KBM-7 (cell line): ENCODE measurements at places on chromosomes 1 and 21.

DNA sequence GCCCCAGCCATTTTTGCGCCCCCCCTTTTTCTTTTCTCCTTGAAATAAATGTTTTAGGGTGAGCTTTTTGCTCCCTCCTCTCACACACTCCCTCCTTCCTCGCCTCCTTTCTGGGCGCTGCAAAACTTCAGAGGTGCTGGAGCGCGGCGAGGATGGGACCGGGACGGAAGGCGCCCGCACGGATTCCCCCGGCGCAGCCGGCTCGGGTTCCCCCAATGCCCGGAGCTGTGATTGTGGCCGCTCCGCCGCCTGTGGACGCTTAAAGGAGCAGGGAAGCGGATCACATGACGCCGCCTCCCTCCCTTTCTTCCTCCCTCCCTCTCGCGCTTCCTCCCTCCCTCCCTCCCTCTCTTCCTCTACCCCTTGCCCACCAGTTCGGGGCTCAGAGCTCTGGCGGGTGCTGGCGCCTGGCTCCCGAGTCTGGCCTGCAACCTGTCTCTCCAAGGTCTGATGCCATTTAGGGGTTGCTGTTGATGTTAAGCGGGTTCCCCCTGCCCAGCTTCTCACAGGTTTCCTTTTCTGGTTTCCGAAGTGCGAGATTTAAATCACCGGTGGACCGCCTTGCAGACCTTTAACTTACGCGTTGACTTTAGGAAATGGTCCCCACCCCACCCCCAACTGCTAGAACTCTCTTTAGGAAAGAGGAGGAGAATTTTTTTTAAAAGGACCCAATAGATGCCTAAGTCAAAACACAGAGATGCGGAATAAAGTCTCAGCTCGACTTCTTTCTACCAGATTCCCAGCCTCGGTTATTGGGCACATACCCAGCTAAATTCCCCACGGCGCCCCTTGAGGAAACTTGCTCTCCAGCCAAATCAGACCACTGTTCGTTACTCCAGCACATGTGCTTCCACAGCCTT, at the start of gene WLS:
Gene WLS (minus strand): TSS at position 235 of the 860 bp plus-strand sequence. CDS start 224 bp downstream, at position 11.
- peak; percentile 3 for DNase-seq

DNA sequence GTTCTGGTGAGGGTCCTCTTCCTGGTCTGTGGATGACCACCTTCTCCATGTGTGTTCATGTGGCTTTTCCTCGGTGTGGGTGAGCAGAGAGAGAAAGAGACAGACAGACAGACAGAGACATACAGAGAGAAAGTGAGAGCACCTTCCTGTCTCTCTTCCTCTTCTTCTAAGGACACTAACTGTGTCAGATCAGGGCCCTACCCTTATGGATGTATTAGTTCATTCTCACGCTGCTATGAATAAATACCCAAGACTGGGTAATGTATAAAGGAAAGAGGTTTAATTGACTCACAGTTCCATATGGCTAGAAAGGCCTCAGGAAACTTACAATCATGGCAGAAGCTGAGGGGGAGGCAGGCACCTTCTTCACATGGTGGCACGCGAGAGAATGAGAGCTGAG, 131.5 kb upstream of the ZNF648 start:
- no peak for DNase-seq

DNA sequence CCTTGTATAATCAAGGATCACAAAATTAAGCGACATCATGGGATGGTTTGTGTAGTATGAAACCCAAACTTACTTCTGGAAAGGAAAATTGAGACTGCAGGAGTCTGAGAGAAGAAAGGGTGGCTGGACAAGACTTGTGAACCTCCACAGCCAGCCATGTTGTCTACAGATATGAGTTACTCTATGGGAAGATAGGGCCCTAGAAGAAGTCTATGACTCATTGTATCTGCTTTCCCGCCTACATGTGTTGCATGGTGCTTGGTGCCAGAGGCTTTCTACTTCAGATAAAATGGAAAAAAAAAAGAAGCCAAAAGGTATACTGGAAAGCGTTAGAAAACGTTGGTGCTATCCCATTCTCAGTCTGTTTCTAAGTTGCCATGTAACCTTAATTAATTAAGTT, 18.7 kb upstream of the OR6N2 start:
- DNase-seq, result no peak

GRCh38 chr1:63756839-63757238, 17.0 kb upstream of the ROR1 start:
- DNase-seq, result no peak

GRCh38 chr1:205512059-205513045, 7.9 kb downstream of the CDK18 start:
- peak; percentile 16 for DNase-seq

- DNase-seq, result no peak
Observed at GRCh38 chr1:5718831-5719632, 273.2 kb downstream of the NPHP4 start.

- no peak for DNase-seq
Observed at GRCh38 chr1:31984419-31985347, 29.0 kb upstream of the KHDRBS1 start.

GRCh38 chr1:111729271-111729921, 9.8 kb downstream of the INKA2 start:
- DNase-seq, result no peak
